HAP-1 (cell line): ENCODE measurements at places on chromosomes 4 and X.
A peak's percentile ranks its signal among the peaks of the same experiment; 100 is the strongest.

DNA sequence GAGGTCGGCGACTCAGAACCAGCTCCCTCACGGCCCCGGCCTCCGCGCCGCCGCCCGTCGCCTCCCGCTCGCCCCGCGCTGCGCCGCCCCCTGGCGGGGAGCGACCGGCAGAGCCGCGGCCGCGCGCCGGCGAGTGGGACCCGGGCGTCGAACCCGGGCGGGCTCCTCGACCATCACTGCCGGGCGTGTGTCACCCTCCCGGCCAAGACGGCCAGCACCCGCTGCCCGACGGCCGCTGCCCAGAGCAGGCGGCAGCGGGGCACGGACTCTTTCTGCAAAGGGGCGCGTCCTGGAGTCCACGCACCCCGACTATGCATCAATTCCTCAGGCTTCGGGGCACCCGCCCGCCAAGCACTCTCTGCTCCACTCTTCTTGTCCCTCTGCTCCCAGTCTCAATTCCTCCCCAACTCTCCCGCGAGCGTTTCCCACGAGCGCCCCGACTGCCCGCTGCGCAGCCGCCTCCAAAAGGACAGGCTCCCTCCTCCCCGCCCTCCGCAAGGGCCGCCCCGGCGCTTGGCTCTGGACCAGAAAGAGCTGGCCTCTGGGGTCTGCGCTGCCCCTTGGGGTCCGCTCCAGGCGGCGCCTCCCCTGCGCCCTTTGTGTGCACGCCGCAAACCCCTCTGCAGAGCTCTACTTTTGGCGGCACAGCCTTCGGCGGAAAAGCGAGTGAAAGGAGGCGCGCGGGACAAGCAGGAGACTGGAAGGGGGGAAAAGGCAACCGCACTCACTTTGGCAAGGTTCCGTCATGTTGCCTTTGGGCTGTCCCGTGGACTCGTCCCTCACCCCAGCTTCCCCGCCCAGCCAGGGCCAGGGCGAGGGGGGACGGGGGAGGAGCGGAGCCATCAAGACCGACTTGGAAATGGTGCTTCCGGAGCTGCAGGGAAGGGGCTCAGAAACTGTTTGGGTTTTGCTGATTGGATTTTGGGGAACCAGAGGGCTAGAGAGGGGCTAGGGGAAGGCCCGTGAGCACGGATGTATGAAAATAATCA is 1.0 kb downstream of the PDE5A start:
- DNase-seq, result peak; percentile 36

DNA sequence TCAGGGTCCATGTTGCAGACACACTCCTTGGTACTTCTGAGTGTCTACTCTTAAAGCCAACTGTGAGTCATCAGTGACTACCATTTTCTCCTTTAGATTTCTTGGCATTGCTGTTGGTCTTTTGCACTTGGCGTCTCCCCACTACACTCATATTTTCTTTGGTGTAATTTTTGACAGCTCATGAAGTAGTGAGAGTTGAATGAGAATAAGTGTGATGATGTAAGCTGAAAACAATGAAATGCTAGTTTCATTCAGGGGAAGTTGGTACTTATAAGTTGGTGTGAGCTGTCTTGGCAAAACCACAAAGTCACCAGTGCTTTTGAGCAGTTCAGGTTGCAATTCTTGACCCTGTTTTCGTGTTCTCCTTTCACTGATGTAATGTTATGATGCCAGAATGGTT is 142.9 kb upstream of the ARX start:
- no peak for DNase-seq

DNA sequence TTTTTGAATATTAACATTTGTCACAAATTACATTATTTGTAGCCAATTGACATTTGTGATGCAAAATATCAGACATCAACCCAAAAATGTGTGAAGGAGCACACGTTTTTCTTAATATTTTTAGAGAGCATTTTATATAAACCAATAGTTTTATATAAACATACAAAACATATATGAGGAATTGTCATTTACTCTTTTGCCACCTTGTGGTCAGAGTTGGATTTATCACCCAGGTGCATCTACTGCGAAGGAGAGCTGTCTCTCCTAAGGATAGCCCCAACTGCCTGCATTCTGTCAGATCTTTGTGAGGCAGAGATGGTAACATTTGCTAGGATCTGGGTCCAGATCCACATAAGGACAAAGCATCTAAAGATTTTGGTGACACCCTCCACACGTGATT is 2.5 kb upstream of the USP27X start:
- DNase-seq, result peak; percentile 56

DNA sequence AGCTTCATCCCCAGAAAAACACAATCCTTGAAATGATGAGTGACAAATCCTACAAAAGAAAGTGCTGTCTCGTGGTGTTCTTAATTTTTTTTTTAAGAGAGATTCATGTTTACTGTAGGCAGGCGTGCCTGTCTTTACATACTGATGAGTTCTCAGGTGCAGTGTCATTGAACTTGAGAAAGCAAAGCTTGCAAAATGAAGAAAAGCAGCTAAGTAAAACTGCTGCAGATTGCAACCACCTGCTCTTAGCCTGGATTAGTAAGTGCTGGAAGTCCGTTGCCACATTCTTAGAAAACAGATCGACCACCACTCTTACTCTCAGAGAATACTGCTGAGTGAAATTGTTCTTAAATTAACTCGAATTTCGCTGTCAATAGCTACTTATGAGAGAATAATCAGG is 854.6 kb downstream of the TRIML1 start:
- DNase-seq, result no peak

DNA sequence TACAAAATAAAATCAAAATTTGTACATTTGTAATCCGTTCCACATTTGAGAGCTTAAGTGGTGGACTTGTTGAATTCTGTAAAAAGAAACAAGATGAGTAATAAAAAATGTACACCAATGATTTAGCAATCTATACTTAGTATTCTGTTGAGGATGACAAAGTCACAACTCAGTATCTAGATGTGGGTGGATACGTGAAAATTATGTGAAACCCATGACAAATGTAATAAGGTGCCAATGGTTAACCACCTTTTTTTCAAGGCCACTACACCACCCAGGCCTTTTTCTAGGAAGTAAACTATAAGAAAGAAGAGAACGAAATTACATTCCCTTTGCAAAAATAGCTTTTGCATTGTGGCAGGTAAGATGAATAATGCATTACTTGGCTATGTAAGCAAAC is 77.0 kb downstream of the ATP8A1 start:
- DNase-seq, result no peak

DNA sequence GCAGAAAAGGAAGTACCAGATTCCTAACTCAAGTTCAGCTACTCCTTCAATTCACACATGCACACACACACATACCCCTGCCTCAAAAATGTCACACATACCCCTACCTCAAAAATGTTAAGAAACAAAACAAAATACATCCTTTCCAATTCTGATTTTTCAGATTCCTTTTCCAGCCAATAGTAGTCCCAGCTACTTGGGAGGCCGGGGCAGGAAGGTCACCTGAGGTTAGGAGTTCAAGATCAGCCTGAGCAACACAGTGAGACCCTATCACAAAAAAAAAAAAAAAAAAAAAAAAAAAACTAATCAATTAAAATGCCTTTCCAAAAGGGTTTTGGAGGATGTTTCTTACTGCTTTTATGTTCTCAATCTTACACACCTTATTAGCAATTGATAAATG is 138.0 kb downstream of the AFAP1 start:
- no peak for DNase-seq

DNA sequence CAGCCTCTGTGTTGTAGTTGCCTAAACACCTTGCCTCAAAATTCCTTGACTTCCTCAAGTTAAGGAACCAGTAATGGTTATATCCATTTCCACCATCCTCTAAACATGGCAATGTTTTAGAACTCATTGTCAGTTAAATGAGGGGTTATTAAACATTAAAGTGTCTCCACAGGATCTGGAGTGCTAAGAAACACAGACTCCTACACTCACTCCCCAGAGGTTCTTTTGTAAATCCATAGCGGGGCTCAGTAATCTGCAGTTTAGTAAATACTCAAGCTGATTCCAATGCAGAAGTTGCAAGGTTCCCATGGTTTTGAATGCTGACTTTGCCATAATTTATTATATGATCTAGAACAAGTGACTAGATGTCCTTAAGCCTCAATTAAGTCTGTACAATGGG is 245.5 kb downstream of the GPAT3 start:
- peak; percentile 18 for DNase-seq

DNA sequence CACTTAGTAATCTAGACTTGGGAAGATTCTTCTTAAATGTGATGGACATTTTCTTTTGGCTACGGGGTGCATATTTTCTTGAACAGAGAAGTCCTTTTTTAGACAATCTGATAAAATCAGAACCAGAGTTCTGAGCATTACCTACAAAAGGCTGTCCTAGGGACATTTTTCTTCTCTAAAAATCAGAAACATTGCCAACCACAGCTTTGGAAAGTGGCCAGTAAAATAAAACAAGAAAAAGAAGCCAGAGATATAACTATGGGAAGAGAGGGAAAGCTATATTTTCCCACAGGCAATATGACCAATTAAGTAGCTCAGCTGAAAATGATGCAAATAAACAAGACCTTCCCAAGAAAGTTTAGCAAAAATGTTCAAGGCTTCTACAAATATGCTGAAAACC is 55.9 kb downstream of the MXRA5 start:
- DNase-seq, result no peak
